ENCODE measurements at places on chromosomes 13 and 19. TPM values are rescaled to one million over a fixed set of nuclear protein-coding genes. Genes with fewer than 3 reads are reported as not detected.

KCNRG gene
- 0.28 TPM for total RNA-seq

WDR87 gene
- not detected for total RNA-seq

URI1 gene
- 41.5 TPM for total RNA-seq

TPGS1 gene
- total RNA-seq, result 37.6 TPM

ZNF428 gene
- total RNA-seq, result 21.7 TPM

SIGLECL1 gene
- not detected for total RNA-seq

KIR2DL4 gene
- total RNA-seq, result not detected

SWSAP1 gene
- 2.5 TPM for total RNA-seq

MICOS13 gene
- 65.2 TPM for total RNA-seq

SERPINE3 gene
- not detected for total RNA-seq

SHISA7 gene
- not detected for total RNA-seq

ZSCAN4 gene
- total RNA-seq, result not detected

PDE4C gene
- not detected for total RNA-seq

CACNG8 gene
- total RNA-seq, result not detected

TMEM255B gene
- total RNA-seq, result 0.42 TPM

IL12RB1 gene
- total RNA-seq, result not detected

STARD13 gene
- 3.0 TPM for total RNA-seq

ZNF540 gene
- 0.35 TPM for total RNA-seq

LCP1 gene
- 2.8 TPM for total RNA-seq

ZNF557 gene
- 6.4 TPM for total RNA-seq

MEF2B gene
- 0.93 TPM for total RNA-seq

SULT2A1 gene
- total RNA-seq, result not detected

CD177 gene
- total RNA-seq, result 0.14 TPM

KCNC3 gene
- total RNA-seq, result 0.14 TPM

ACP7 gene
- total RNA-seq, result 1.4 TPM

OR10H1 gene
- 0.21 TPM for total RNA-seq
